Kidney epithelial cell (primary cell): ENCODE measurements at places on chromosomes 3 and 15. TPM values are rescaled to one million over a fixed set of nuclear protein-coding genes. Genes with fewer than 3 reads are reported as not detected.

Gene INAFM2
- total RNA-seq: 14.9 and 16.8 TPM in 2 replicates

Gene AGBL1
- total RNA-seq: not detected in 2 replicates

DNA sequence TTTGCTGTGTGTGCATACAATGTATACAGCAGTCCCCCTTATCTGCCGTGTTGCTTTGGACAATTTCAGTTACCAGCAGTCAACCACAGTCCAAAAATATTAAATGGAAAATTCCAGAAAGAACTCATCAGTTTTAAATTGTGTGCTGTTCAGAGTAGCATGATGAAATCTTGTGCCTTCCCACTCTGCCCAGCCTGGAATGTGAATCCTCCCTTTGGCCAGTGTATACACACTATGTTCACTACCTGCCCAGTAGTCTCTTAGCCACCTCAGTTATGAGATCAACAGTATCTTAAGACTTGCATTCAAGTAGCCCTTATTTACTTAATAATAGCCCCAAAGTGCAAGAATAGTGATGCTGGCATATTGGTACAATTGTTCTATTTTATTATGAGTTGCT is 133.6 kb upstream of the ABHD17C start:
- no peak for DNase-seq

DNA sequence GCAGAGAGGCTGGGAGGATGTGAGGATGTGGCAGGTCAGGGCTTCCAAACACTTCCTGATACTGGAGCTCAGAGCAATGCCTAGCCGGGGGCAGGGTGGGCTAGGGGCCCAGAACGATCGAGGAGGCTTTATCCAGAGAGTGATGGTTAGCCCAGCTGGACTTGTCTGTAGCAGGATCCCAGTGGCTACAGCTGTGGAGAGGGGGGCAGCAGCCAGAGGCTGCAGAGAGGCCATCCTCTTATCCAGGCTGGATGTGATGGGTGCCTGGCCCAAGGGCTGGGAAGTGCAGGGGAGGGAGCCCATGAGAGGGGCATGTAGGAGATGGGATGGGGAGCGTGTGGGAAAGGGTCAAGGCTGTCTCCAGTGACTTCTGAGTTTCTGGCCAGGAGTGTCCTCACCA is 4.6 kb downstream of the PARP3 start:
- DNase-seq: no peak

GRCh38 chr3:34248352-34248751 is 449.9 kb downstream of the PDCD6IP start:
- DNase-seq: no peak

GRCh38 chr3:185188816-185189215 is 36.0 kb upstream of the C3orf70 start:
- DNase-seq: no peak
